ENCODE measurements at places on chromosomes 5 and 9. TPM values are rescaled to one million over a fixed set of nuclear protein-coding genes. Genes with fewer than 3 reads are reported as not detected.

GRCh38 chr5:115369430-115370144, 73.1 kb upstream of the CCDC112 start:
- no peak for DNase-seq

Gene FAM81B
- not detected for total RNA-seq

DNA sequence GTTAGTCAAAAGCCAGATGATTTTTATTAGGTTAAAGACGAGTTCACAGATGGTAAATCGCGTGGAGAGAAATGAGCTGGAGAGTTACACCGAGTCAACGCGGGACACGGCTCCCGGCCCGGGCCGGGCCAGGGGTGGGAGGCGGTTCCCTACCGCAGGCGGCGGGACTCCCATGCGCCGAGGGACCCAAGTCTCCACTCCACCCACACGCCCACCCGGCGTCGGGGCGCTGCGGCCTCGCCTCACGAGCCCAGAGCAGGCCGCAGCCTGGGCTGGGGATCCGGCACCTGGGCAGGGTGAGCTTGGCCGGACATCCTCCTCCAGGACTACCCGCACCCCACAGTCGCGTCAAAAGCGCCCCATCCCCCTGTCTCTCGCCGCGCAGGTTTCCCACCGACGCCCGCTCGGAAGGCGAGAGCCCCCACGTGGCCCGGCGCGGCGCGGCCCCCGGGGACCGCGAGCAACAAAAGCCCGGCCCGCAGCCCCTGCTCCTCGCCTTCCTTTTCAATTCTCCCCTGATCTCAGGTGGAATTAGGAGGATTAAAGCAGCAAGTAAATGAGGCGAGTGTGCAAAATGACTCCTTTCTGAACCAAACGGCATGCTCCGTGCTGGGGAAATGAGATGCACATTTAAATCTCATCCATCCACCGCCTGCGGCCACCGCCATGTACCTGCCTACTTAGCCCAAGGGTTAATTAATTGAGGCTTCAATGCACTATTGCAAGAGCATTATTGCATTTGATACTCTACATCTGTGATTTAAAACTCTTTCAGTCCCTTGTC, 196.5 kb upstream of the TBCA start:
- no peak for DNase-seq

Gene S100Z
- total RNA-seq: not detected

DNA sequence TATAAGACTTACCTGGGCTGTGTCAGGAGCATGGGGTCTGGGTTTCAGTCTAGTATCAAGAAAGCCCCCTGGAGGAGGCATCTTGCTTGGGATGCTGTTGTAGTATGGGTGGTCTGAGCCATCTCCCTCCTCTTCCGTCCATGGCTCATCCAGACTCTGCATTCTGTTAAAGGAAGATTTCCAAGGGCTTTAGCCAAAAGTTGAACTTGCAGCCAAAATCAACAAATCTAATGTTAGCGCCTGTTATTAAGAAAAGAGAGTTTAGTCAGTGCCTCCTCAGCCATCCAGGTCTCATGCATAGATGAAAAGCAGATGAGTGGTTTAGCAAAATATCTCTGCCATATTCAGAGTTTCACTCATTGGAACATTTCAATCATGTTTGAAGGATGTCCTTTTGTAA, 55.6 kb downstream of the S1PR3 start:
- DNase-seq: no peak

GRCh38 chr9:4740388-4740637, 689 bp downstream of the AK3 start:
- DNase-seq: peak; percentile 38

Measured in fibroblast of villous mesenchyme (primary cell).